ENCODE measurements at places on chromosomes 16 and 17.

- no peak for DNase-seq
These were observed 27.0 kb downstream of the SLC7A5 start for GRCh38 chr16:87842209-87842869.

- no peak for DNase-seq
These were observed 294.2 kb upstream of the FOXF1 start for GRCh38 chr16:86215979-86216585.

- peak; percentile 86 for DNase-seq
These were observed 6.3 kb upstream of the ZCCHC14 start for GRCh38 chr16:87499189-87499486.

- no peak for DNase-seq
These were observed 81.3 kb downstream of the COX10 start for GRCh38 chr17:14150619-14151018.

GRCh38 chr17:44187131-44187899, 543 bp downstream of the TMUB2 start:
- no peak for DNase-seq

- DNase-seq = no peak
These were observed at the start of gene TNFRSF13B for GRCh38 chr17:16971458-16972338. Gene TNFRSF13B, minus strand, starts transcription at chr17:16972118. Its CDS starts 43 bp downstream, at chr17:16972075.

- no peak for DNase-seq
These were observed 186.6 kb upstream of the CDH11 start for GRCh38 chr16:65308506-65308905.

DNA sequence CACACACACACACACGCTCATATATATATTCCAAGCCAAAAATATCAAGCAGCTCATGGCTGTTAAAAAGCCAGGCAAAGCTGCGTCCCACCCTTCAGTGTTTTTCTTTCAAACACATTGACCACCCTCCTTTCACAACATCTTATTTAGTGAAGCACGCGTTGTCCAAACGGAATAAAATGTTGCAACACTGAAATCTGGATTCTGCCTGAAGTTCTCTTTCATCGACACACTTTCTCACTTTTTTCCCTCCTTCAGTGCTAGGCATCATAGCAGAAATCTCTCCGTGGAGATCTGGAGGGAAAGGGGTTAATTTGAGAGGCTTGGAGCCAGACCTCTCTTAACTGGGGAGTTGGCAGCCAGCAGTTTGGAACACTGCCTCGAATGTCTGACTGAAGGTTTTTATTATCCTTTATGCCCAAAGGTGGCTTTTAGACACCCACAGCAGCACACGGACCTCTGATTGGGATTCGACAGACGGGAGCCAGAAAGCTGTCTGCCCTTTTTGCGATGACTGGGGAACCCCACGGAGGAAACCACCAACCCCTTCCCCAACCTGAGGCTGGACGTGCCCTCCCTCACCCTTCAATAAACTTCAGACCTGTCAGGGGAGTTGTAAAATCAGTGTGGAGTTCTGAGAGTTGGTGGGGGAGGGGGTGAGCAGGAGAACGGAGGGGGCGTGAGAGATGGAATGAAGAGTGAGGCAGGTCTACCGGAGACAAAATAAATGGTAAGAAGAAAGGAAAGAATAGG, 833.6 kb upstream of the SOX9 start:
- no peak for DNase-seq

- no peak for DNase-seq
These were observed 43.9 kb downstream of the CLEC16A start for GRCh38 chr16:10988164-10988803.

DNA sequence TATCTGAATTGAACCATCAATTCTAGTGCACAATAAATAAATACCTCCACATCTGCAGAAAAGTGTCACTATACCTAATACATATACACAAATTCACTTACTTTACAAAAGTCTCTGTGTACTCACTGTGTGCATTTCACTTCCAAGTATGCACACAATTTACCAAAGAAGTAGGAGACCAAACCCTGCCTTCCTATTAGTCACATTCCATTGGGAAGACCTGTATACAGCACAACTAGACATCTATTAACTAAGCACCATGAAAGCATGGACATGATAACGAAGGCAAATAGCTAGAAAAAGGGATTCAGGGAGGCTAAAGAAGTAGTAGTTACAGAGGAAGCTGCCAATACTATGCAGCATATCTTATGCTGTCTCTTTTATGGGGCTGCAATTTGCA, 139.5 kb downstream of the SNX11 start:
- no peak for DNase-seq

DNA sequence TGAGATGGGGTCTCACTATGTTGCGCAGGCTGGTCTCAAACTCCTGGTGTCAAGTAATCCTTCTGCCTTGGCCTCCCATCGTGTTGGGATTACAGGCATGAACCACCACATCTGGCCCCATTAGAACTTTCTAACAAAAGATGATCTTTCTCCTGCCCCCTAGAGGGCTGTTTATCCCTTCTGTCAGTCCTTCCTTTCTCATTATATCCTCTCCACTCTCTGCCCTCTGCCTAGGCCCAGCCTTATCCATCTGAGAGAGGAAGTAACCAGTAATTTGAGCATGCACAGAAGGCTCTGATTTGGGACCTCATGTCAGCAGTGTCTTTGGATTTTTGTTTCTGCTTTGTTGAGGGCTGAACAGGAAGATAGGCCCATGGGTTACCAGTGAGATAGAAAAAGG, 4.4 kb upstream of the DHX40 start:
- peak; percentile 27 for DNase-seq

Measured in A172 (cell line).